ENCODE measurements at places on chromosomes 6 and 20.

DNA sequence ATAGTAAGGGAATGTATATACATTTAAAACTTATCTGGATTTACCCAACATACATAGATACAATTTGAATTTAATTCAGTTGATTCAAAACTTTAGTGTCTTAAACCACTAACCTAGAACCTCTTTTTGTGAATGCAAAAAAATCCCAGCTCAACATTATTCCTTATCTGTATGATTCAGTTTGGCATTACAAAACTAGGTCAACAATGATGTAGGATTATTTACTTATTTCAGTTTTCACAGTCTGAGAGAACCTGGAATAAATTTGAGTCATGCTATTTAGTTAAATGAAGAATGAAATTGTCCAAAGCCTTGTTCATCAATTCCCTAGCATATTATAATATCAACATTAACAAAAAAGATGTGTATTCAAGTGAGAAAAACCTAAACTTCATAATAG lies 7.4 kb upstream of the PLCB1 start:
- no peak for DNase-seq

DNA sequence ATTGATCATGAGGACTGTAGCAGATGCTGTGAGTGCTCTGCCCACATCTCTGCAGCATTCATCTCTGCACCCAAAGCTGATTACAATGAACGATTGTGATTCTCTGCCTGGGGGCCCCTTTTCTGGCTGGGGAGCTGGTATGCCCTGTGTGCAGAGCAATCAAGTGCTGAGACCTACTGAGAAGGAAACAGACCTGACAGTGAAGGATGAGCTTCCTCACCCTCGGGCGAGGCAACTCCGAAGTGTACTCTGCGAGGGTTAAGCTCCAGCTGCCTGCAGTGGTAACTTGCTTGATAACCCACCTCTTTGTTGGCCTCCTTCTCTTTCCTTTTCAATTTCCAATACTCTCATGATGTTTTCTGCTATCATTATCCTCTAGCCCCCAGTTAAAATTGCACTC lies 289.7 kb upstream of the RNF24 start:
- no peak for DNase-seq

DNA sequence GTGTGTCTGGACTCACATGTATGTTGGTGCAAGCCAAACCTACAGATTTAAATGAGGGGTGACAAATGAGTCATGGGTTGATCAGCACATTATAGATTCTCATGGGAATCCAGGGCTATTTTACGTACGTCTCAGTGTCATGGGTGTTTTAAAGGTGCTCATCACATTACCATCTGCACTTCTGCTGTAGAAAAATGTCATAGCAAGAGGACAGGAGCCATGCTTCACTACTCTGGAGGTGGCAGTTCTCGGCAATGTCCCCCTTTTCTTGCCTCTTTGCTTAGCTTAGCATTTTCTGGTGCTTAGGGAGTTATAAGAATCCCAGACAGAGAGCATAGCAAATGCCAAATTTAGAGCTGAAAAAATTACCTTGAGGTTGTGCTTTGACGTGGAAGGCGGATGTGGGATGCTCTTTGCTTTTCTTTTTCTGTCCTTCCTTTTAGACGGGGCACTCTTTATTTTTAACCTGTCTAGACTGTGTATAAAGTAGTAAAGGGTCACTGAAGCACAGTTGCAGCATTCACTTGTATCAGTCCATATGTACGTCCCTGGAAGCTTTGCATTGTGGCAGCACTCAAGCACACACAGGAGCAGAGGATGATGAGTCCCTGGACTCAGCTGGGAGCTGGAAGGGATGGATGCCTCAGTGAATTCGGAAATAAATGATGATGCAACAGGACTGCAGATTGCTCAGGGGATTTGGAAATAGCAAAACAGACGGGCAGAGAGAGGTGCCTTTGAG lies 139.7 kb downstream of the SYNDIG1 start:
- DNase-seq, result no peak

DNA sequence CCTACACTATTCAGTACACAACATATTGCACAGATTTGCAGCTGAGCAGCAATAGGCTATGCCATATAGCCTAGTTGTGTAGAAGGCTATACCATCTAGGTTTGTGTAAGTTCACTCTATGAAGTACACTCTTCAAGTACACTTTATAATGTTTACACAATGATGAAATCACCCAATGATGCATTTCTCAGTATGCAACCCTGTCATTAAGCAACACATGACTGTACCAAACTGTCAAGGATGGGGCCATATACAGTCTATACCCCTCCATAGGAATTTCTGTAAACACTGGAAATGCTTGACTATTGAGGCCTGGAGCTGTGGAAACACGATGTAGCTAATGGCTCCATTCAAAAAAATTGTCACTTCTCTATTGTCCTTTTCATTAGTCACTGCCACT lies 535.4 kb downstream of the EPM2A start:
- no peak for DNase-seq

DNA sequence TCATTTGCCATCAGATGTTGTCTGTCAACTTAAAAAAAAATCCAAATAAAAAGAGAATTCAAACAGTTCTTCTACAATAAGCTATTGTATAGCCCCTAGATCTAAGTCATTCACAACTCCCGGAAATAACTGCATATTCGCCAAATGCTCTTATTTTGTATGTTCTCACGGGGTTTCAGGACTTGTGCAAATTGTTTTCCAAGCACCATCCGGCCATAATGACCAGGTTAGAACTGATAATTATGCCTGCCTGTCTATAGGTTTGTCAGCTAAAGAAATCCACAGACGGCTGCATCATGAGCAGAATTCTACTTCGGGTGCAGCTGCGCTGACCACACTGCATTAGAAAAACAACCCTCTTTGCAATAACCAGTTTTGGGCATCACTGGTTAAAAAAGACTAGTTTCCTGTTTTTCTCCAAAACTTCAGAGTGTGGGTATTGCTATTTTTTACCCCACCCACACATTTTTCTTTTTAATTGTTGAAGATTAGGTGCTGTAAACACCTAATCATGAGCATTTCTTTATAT lies 87.7 kb downstream of the HIVEP2 start:
- no peak for DNase-seq

DNA sequence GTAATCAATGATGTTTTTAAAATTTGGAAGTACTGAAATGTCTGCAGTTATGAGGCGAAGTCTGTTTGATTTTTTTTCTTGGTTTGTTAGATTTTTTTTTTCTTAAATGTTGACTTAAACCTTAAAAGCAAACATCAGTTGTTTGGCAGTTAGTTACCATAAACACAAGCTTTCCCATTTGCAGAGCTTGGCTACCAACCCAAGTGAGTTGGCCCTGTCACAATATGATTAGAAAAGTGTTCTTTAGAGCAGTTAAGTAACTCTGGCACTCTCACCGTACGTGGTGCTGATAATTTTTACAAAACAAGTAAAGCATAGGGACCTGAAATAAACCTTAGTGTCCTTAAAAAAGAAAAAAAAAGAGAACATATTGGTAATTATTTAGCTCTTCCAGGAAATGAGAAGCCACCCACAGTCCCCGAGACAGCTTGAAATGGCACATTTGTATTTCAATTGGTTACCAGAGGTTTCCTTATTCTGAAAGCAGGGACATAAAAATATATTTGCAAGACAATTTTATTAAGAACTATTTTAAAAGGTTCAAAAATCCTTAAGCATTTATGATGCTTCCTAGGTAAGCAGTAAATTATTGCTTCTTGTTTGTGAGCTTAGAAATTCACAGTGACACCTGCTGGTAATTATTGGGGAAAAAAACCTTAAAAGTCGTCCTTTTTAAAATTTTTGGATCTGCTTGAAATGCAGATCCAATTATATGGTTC lies 3.9 kb downstream of the HEY2 start:
- no peak for DNase-seq

DNA sequence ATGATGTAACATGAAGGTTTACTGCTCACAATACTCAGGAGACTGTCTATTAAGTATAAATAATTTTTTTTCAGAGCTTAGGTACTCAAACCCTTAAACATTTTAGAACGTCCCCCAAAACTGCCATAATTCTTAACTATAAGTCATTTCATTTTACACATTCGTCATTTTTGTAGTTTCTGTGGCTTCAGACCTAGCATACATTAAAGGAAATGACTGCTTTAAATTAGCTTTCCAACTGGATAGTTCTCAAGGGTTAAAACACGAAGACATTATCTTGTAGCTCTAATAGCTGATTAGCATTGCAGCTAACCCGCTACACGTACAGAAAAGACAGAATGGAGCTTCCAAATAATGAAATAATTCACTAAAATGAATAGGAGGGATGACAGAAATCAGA lies 24.9 kb upstream of the PLN start:
- DNase-seq, result no peak

GRCh38 chr6:56949925-56950495 lies 4.9 kb upstream of the BEND6 start:
- no peak for DNase-seq
